Lower lobe of right lung (tissue), 2 donors: ENCODE measurements at places on chromosomes 7 and 10. TPM values are rescaled to one million over a fixed set of nuclear protein-coding genes. Genes with fewer than 3 reads are reported as not detected.

DNA sequence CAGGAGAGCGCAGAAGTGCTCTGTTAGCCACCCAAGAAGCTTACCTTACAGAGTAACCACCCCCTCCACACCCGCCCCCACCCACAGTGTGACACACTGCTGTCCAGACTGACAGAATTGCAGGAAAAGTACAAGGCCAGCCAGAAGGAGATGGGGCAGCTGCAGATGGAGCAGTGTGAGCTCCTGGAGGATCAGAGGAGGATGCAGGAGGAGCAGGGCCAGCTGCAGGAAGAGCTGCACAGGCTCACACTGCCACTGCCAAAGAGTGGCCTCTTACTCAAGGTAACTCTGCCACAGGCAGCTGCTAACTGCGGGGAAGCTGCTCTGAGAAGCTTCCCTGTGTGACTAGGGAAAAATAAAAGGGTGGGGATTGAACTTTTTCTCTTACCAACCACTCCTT is 17.6 kb downstream of the CCDC136 start:
- no peak for DNase-seq

GRCh38 chr10:102242118-102242485 is 790 bp upstream of the PITX3 start:
- no peak for DNase-seq

- DNase-seq = no peak
Measured at GRCh38 chr10:79468841-79469585, 23.6 kb upstream of the ZCCHC24 start.

DNA sequence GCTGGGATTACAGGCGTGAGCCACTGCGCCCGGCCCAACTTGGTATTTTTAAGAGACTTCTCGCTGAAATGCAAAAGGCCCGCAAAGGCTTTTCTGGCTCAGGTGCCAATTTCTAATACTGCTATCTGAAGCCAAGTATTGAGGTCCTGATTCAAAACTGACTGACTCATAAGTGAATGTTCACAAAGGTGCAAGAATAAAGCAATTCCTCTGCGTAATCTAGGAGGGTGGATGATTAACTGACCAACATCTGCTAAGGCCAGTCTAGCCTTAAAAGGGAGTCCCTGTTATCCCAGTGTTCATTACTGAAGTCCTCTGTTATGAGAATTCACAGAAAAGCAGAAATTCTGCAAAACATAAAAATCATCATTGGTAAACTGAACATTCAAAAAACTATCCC is 111.4 kb downstream of the SRPK2 start:
- DNase-seq = no peak

DNA sequence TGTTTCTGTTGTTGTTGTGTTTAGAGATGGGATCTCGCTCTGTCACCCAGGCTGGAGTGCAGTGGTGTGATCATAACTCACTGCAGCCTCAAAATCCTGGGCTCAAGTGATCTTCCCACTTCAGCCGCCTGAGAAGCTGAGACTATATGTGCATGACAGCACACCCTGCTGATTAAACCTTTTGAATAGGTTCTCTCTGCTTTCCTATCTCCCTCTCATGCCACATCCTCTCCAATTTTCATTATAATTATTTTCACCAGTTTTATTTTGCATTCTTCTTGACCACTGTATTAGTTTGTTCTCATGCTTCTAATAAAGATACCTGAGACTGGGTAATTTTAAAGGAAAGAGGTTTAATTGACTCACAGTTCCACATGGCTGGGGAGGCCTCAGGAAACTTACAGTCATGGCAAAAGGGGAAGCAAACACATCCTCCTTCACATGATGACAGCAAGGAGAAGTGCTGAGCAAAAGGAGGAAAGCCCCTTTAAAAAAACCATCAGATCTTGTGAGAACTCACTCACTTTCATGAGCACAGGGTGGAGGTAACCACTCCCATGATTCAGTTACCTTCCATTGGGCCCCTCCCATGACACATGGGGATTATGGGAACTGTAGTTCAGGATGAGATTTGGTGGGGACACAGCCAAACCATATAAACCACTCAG is 12.9 kb downstream of the AGK start:
- DNase-seq = no peak

DNA sequence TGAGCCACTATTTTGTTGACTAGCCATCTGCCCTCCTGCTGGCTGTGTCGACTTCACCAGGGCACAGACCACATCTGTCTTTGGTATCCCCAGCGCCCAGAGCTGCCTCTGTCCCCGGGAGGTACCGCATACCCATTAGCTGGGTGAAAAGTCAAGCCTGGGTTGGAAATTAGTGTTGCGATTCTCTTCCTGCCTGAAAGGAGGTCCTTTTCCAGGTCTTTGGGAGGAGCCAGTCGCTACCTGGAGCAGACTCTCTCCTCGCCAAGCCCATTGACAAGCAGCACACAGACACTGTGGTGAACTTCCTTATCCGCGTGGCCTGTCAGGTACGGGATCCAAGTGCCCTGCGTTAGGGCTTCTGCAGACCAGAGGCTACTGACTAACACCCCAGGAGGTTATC is 79.4 kb downstream of the TRRAP start:
- DNase-seq = no peak

DNA sequence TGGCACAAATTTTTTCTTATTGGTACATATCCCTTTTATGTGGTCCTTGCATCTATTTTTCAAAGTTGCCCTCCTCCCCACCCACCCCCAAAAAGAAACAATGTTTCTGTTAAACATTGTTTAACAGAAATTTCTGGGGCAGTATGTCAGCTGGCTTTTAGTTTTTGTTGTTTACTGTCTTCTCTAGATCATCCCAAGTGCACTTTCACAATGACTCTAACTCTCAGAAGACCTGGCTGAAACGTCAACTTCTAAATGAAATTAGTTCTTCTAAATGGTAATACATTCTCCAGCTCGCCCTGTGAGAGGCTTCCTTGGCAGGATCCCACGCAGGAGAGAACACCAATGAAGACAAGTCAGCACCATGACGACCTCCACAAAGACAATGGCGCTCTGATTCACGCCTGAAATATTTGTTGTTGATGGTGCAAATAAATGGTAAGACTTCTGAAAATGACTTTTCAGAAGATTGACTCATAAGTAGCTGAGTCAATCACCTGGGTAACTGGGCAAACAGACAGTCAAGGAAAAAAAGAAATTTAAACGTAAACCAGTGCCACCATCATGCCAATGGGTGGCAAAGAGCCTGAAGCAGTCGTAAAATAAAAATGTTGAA is 293.7 kb downstream of the FZD1 start:
- no peak for DNase-seq

DNA sequence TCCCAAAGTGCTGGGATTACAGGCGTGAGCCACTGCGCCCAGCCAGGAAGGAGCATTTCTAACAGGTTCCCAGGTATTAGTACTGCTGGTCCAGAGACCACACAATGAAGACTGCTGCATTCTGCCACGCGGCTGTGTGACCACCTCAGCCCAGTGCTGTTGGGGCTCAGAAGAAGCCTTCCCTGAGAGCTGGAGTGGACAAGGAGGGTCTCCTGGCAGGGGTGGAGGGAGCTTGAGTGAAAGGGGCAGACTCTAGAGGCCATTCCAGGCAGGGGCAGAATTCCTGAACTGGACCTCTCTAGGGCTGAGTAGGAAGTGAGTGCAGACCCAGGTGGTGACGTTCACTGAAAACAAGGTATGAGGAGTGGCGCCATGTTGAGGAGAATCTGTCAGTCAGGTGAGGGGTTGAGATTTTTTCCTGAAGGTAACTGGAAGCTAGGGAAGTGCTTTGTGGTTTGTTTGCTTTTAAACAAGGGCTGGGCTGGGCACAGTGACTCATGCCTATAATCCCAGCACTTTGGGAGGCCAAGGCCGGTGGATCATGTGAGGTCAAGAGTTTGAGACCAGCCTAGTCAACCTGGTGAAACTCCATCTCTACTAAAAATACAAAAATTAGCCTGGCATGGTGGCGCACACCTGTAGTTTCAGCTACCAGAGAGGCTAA is 67.6 kb downstream of the TACC2 start:
- DNase-seq = no peak

PRF1 gene
- total RNA-seq = 29.5 TPM

GRCh38 chr10:36421992-36422391 is 703.4 kb upstream of the ANKRD30A start:
- DNase-seq = no peak

DNA sequence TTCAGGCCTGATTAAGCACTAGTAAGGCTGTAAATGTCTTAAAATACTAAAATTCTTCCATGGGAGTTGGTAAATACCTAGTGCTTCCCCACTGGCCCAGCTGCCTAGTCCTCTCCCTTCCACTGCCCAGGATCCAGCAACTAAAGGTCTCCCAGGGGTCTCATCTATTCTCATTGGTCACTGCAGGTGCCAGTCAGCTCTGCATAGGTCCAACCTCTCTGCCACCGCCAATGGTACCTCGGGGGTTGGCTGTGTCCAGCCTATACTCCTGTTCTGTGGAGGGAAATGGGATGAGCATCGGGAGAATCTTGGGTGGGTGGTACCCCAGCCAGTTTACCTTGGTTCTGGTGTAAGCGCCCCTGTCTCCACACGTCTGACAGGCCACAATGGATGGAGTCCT is 6.1 kb upstream of the CREB5 start:
- DNase-seq = no peak

BUD31 gene
- total RNA-seq = 64.2 TPM

GRCh38 chr7:64733550-64734240 is 60.5 kb upstream of the ZNF138 start:
- no peak for DNase-seq

- no peak for DNase-seq
Measured at GRCh38 chr7:39458061-39458745, 108.0 kb upstream of the YAE1 start.

DNA sequence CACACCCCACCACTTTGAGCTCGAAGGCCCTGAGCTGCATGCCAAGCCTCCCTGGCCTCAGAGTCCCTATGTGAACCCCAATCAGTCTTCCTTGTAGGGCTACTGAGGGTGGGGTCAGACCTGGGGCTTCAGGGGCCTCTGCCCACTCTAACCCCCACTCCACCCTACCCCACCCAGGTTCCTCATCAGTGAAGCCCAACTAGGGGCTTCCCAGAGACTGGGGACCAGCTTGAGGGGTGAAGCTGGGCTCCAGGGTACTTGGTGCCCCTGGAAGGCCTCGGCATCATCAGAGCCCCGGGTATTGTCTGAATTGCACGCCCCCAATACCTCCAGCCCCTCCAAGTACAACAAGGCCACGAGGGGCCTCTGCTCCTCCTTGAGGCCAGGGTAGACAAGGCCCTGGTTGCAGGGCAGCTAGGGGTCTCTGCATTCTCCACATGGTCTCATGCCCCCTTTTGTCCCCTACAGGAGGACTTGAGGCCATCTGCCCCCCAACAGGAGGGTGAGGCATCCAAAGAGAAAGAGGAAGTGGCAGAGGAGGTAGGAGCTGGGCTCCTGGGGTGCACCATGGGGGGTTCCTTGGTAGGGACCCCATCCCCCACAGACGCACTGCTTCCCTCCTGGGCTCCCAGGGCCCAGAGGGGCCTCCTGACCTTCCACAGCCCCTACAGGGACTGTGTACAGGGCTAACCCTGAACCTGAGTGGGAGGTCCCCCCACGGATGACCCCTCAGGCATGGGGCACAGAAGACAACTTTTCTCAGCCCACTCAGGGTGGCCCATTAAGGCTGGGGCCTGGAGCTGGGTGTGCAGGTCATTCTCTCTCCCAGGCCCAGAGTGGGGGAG is 4.0 kb downstream of the SNCG start:
- DNase-seq = no peak

- DNase-seq = no peak
Measured at GRCh38 chr10:125559210-125559609, 123.8 kb downstream of the TEX36 start.

DNA sequence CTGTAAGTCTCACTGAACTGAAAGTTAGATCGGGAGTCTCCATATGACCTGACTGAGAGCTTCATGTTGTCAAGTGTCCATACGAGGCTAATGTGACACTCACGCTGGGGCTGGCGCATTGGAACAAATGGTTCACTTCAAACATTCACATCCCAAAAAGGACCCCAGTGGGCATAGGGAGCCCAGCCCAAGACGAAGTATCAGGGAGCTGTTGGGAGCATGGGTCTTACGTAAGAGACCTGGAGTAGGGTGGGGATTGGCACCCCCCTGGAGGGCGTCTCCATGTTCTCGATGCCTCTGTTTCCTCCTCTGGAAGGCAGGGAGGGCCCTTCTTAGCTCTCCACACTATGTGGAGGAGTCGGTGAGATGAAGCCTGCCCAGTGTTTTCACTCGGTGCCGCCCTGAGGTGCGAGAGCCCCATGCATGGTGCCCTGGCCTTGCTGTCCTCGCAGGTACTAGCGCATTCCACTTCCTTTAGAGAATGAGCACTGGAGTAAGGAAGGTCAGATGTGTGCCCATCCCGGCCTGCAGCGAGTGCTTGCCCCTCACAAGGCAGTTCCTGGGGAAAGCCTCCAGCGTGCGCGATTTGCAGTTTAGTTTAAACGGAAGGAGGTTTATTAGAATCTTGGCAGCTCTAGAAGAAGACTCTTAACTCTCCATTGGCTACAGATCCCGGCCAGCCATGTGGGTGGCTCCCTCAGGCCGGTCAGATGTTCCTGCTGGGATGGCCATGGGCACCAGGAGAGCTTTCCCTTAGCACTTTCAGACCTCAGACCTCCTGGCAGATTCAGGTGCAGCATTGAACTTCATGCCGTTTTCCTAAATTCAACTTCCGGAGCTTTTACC is 64.4 kb downstream of the PTPRE start:
- no peak for DNase-seq

DENND10 gene
- 33.8 TPM for total RNA-seq

DNA sequence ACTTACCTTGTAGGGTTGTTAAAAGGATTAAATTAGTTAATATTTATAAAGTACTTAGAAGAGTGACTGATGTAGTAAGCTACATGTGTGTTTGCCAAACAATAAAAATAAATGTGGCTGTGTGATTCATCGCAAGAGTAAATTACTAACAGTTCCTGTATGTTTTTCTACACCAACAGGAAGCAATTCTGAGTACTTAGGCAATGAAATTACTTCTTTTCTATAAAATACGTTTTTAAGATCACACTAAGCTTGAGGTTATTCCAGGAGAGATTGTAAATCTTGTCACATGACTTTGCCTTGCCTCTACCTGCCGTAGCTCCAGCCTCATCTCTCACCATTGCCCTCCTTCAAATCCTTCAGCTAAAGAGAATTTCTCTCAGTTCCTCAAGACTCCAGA is 18.1 kb upstream of the GSTK1 start:
- DNase-seq = no peak

- DNase-seq = no peak
Measured at GRCh38 chr7:43535031-43535451, 47.9 kb upstream of the STK17A start.

UTF1 gene
- total RNA-seq = not detected

EVX1 gene
- total RNA-seq = not detected

CUL2 gene
- total RNA-seq = 36.4 TPM

FAM237B gene
- not detected for total RNA-seq
